Activated naive CD4-positive, alpha-beta T cell treated with anti-CD3 and anti-CD28 coated beads for 36 hours (primary cell): ENCODE measurements at places on chromosomes 7 and 10. TPM values are rescaled to one million over a fixed set of nuclear protein-coding genes. Genes with fewer than 3 reads are reported as not detected.

- peak overlapping the region; percentile 97 for H3K27ac ChIP-seq
- H3K4me3 ChIP-seq: peak overlapping the region; percentile 25
- no peak for DNase-seq
- peaks cover 6% of the 10 kb centered on the region for H3K36me3 ChIP-seq
- H3K4me1 ChIP-seq: peaks cover 55% of the 10 kb centered on the region
- no peaks in the 10 kb centered on the region for H3K27me3 ChIP-seq
Measured at GRCh38 chr7:44639671-44640321, 33.4 kb downstream of the OGDH start.

DNA sequence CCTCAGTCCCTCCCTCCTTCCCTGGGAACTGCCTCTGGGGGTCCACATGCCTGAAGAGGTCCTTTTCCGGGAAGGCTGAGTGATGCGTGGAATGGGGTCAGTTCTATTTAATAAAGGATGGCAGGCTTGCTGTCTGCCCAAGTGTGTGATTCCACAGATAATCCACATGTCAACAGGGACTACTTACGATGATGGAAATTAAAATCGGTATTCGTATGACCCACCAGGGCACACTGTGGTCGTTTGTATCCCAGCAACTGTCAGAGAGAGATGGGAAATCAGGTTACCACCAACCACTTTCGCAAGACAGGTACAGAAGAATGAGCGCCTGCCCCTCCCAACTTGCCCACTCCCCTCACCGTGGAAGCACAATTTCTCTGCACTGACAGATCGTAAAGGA, 110.3 kb downstream of the VIPR2 start:
- DNase-seq: no peak
- H3K27ac ChIP-seq: no peak overlapping the region
- no peak overlapping the region for H3K4me3 ChIP-seq
- no peaks in the 10 kb centered on the region for H3K36me3 ChIP-seq
- peaks cover 9% of the 10 kb centered on the region for H3K4me1 ChIP-seq

DNA sequence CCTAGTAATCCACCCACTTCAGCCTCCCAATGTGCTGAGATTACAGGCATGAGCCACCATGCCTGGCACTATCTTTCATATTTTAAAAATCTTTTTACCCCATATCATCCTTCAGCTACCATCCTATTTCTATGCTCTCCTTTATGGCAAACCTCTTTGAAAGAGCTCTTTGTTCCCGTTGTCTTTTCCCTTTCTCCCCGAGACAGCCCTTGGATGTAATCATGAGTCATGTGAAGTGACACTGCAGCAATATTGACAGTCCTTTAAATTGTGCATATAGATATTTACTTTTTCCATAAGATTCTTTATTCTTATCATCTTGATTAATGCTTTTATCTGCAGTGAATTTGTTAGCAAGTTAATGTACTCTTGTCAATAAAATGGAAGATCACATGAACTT, 286.6 kb downstream of the ANKRD7 start:
- no peak overlapping the region for H3K4me3 ChIP-seq
- H3K36me3 ChIP-seq: no peaks in the 10 kb centered on the region
- no peaks in the 10 kb centered on the region for H3K27me3 ChIP-seq
- no peak overlapping the region for H3K27ac ChIP-seq

DNA sequence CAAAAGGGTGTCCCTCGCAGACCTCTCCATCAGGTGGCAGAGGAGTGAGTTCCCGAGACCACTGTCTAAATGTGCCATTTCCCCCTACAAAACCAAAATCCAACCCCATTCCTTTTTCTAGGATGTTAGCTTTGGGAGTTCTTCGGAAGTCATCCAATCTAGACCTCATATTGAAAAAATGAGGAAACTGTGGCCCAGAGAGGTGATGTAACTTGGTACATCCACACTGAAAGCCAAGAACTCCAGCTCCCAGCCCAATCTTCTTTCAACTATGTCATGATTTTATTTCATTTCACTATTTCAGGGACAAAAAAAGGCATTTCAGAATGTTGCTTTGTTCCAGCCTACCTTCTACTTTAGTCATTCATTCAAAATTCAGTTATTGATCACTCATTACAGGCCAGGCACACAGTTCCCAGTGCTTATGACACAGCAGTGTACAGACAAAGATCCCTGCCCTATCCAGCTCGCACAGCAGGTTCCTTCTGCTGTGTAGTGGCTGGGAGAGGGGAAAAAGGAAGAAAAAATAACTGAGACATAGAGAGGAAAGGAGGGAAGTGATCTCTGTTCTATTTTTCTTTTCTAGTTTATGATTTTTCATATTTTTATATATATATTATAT, 35.8 kb downstream of the SCRN1 start:
- peaks cover 2% of the 10 kb centered on the region for H3K36me3 ChIP-seq
- H3K4me1 ChIP-seq: peaks cover 10% of the 10 kb centered on the region
- no peak overlapping the region for H3K4me3 ChIP-seq
- peak overlapping the region; percentile 19 for H3K27ac ChIP-seq
- peaks cover 2% of the 10 kb centered on the region for H3K27me3 ChIP-seq

Gene MTG1
- 31.6 TPM for total RNA-seq

Gene FGFBP3
- 1.2 TPM for total RNA-seq

Gene OGDHL
- total RNA-seq: 0.37 TPM

DNA sequence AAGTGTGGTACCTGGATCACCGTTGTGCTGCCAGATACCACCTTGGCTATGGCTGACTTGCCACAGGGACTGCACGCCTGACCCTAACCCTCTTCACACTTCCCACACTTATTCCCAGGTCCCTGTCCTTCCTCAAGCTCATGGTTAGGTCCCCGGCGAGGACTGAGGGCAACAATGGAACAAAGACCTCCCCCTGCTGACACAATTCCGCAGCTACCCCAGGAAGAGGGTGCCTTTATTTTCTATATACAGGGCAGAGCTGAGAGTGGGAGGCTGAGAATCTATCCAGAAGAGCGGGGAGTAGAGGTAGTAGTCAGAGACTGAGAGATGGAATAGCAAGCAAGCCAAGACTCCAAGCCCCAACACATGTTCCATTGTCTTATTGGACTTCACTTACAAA, 118.1 kb upstream of the SEM1 start:
- H3K27me3 ChIP-seq: peaks cover 40% of the 10 kb centered on the region
- no peak overlapping the region for H3K27ac ChIP-seq
- no peak overlapping the region for H3K4me3 ChIP-seq
- DNase-seq: no peak
- H3K36me3 ChIP-seq: no peaks in the 10 kb centered on the region
- peaks cover 3% of the 10 kb centered on the region for H3K4me1 ChIP-seq

DNA sequence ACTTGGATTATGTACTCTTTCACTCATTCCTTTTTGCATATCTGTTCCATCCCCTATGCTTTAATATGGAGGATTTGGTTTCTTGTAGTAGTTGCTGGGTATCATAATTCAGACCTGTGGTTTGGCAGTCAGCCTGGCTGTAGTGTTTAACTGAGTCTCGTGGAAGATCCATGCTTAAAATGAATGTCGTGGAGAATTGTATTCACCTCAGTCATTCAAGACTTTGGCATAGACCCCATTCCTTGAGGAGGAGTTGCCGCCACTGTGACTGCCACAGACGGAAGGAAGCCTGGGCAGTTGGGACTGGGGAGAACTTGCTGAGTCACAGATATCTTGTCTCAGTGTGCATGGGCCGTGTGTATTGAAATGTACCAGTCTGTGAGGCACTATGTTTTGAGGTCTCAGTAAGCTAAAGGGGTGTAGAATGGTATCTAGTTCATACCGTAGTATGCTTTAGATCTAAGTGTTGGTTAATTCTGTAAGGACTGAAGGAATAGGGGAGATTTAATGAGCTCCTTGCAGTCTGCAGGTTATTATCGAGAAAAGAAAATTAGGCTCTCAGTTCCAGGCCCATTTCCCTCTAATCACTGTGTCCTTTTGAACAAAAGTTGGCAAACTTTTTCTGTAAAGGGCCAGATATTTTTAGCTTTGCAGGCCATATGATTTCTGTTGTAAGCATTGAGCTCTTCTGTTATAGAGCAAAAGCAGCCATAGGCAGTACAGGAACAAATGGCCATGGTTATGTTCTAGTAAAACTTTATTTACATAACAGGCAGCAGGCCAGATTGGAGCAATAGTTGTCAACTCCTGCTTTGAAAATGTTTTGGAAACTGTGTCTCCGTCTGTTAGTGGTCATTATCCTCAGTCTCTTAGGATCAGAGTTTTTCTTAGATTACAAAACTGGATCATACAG, 76.8 kb downstream of the TPST1 start:
- no peaks in the 10 kb centered on the region for H3K27me3 ChIP-seq
- DNase-seq: no peak
- H3K27ac ChIP-seq: no peak overlapping the region
- H3K36me3 ChIP-seq: peaks cover 2% of the 10 kb centered on the region
- no peak overlapping the region for H3K4me3 ChIP-seq

DNA sequence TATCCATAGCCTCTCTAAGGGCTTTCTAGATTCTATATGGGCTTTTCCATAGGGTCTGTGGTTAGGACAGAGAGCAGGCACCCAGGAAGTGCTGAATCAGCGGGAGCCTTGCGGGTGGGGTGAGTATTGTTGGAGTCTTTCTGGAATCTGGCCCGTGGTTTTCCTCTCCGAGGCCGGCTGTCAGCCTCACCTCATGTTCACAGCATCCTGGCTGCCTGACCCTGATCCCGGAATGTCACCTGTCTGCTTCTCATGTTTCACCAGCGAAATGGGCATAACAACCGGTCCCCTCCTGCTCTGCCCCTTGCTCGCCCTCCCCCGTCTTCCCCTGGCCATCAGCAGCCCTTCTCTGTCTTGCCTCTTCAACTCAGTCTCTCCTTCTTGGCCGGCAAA, 36.5 kb downstream of the DDIT4 start:
- H3K27me3 ChIP-seq: no peaks in the 10 kb centered on the region
- peaks cover 72% of the 10 kb centered on the region for H3K4me1 ChIP-seq
- no peaks in the 10 kb centered on the region for H3K36me3 ChIP-seq

DNA sequence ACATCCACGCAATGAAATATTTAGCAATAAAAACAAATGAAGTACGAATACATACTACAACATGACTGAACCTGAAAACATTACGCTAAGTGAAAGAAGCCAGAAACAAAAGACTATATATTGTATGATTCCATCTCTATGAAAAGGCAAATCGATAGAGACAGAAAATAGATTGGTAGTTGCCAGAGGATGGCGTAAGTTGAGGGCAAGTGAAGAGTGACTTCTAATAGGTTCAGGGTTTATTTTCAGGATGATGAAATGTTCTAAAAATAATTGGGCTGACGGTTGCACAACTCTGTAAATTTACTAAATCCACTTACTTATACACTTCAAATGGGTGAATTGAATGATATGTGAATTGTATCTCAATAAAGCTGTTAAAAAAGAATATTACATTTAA, 39.5 kb upstream of the TECTB start:
- DNase-seq: no peak
- peaks cover 4% of the 10 kb centered on the region for H3K36me3 ChIP-seq
- H3K4me3 ChIP-seq: no peak overlapping the region
- H3K27ac ChIP-seq: no peak overlapping the region

Gene FFAR4
- not detected for total RNA-seq
